ENCODE measurements at places on chromosomes 3 and 15. TPM values are rescaled to one million over a fixed set of nuclear protein-coding genes. Genes with fewer than 3 reads are reported as not detected.

PLSCR2 gene
- total RNA-seq, result not detected

PDCD10 gene
- 88.7 TPM for total RNA-seq

GOLGA6L7 gene
- total RNA-seq, result not detected

DAPK2 gene
- 7.3 TPM for total RNA-seq

EIF4G1 gene
- 254 TPM for total RNA-seq

MESP2 gene
- 1.2 TPM for total RNA-seq

GOLGA6L6 gene
- total RNA-seq, result not detected

ZFAND6 gene
- 187 TPM for total RNA-seq

LMOD3 gene
- total RNA-seq, result not detected

ARNT2 gene
- total RNA-seq, result 5.3 TPM

ADCY5 gene
- total RNA-seq, result 5.3 TPM

P2RY1 gene
- total RNA-seq, result 14.0 TPM

TMEM43 gene
- total RNA-seq, result 66.4 TPM

GRCh38 chr15:78070049-78070700, 7.3 kb downstream of the TBC1D2B start:
- DNase-seq, result no peak

DNA sequence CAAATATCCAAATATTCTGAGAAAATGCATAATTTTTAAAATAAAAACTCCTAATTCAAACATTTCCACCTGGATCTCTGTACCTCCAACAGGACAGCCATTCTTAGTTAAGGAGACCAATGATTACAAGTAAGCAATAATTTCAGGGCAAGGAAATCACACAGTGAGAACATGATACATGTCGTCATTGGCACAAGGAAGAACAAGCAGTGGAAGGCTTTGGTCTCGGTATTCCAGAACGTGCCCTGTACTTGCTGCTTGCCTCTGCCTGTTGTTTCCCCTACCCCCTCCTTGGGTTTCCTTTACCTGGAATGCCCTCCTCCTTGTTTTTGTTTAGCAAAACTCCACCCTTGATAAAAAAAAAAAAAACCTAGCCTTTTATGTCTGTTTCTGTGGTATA, 72.8 kb downstream of the PPM1L start:
- no peak for DNase-seq

- no peak for DNase-seq
These were observed 7.7 kb downstream of the SELENOT start for GRCh38 chr3:150610785-150611184.

GRCh38 chr3:188976407-188976806, 195.4 kb upstream of the TPRG1 start:
- DNase-seq, result no peak

DNA sequence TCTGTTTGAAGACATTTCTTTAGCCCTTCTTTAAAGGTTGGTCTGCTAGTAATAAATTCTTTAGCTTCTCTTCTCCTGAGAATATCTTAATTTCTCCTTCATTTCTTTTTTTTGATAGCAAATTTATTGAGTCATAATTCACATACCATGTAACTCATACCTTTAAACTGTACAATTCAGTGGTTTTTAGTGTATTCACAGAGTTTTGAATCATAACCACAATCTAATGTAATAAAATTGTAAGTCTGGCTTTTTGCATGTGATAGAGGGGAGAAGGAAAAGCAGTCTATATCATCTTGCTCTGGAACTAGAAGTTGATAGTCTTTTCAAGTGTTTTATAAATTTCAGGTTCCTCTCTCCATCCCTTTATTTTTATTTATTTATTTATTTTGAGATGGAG, 81.3 kb downstream of the APBA2 start:
- no peak for DNase-seq

DNA sequence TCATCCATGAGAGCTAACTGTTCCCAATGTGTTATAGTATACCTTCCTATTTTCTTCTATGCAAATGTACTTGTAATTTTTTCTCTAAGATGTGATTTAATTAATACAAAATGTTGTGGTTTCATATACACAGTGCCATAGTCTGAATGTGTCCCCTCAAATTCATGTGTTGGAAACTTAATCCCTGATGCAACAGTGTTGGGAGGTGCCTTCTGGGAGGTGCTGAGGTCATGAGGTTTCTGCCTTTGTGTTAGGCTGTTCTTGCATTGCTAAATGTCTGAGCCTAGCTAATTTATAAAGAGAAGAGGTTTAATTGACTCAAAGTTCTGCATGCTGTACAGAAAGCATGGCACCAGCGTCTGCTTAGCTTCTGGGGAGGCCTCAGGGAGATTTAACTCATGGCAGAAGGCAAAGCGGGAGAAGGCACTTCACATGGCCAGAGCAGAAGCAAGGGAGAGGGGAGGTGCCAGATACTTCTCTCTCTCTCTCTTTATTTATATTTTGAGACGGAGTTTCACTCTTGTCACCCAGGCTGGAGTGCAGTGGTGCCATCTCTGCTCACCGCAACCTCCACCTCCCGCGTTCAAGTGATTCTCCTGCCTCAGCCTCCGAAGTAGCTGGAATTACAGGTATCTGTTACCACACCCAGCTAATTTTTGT, 34.7 kb upstream of the BNIP2 start:
- no peak for DNase-seq

DNA sequence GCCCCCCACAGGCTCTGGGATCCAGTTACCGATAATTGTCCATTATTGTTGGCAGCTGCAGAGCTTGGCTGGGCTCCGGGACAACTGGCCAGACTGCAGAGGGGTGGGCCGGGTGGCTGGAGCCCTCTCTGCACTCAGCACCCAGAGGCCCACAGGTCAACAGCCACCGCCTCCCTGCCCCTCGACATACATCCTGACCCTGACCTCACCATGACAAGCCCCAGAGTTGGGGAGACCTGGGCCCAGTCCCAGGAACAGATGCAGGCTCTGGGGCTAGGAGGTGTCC, 22.4 kb downstream of the PTH1R start:
- no peak for DNase-seq

GRCh38 chr15:87871731-87872320, 384.7 kb downstream of the NTRK3 start:
- DNase-seq, result no peak

- no peak for DNase-seq
These were observed 3.3 kb upstream of the CEP97 start for GRCh38 chr3:101720851-101721840.

- DNase-seq, result no peak
These were observed 36.4 kb downstream of the LINS1 start for GRCh38 chr15:100565591-100565990.

GRCh38 chr15:71807125-71807629, 3.2 kb upstream of the NR2E3 start:
- no peak for DNase-seq

GRCh38 chr3:82054849-82055248, 293.4 kb upstream of the GBE1 start:
- DNase-seq, result no peak

GRCh38 chr3:197022405-197023231, 7.0 kb downstream of the MELTF start:
- no peak for DNase-seq

- no peak for DNase-seq
These were observed 34.2 kb upstream of the MTMR14 start for GRCh38 chr3:9615003-9615628.

- peak; percentile 90 for DNase-seq
These were observed 21.6 kb upstream of the PAK6 start for GRCh38 chr15:40217166-40217824.

GRCh38 chr15:53453253-53454105, 306.0 kb downstream of the WDR72 start:
- DNase-seq, result peak; percentile 74

DNA sequence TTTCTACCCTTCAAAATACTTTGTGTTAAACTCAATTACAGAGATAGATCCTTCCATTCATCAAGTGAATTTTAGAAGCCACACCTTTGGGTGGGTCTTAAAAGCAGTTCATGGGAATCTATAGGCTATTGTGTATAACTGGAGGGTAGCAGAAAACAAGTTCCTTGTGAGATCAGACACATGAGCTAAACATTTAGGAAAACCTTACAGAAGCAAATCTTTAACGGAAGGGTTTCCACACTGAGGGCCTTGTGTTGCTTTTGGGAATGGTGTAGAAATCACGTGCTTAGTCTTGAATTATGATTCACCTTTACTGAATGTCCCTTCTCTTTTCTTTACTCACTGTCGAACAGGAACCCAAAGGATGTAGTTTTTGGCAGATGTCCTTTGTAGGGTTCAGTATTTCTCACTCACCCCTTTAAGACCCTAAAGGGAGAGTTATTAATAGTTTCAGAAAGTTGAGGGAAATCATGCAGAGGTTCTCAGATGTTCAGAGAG, 257.3 kb upstream of the CTDSPL start:
- no peak for DNase-seq

- no peak for DNase-seq
These were observed 31.4 kb downstream of the ALS2CL start for GRCh38 chr3:46661776-46662766.

GRCh38 chr15:85452436-85452835, 72.0 kb downstream of the AKAP13 start:
- DNase-seq, result no peak

DNA sequence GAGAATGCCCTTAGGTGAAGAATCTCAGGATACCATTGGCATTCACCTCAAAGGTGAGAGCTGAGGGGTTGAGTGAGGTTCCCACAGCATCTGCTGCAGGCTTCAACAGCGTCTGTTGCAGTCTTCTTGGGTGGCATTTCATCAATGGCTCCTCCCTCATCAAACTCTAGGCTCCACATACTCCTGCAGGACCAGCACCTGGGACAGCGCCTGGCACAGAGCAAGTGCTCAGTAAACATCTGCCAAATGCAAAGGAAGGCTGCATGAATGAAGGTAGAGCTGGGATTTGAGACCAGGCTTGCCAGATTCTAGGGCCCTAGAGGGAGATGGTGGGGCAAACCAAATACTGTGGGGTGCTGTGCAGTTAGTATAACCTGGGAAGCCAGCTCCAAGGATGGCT, 9.6 kb downstream of the TRH start:
- no peak for DNase-seq

DNA sequence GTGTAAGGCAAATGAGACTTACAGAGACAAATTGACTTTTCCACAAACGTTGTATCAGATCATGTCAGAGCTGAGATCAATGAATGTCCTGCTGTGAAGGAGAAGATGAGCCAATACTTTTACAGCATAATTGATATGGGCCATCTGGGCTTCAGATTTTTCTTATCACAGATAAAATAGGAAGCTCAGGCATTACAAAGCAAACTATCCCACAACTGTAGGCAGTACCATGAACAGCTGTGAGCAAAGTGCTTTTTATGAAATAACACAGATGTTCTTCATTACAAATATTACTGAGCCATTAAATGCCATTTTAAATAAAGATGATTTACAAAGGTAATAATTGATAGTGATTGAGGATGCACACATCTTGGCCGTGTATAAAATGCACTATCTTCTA, 852.3 kb downstream of the OTOL1 start:
- DNase-seq, result no peak

DNA sequence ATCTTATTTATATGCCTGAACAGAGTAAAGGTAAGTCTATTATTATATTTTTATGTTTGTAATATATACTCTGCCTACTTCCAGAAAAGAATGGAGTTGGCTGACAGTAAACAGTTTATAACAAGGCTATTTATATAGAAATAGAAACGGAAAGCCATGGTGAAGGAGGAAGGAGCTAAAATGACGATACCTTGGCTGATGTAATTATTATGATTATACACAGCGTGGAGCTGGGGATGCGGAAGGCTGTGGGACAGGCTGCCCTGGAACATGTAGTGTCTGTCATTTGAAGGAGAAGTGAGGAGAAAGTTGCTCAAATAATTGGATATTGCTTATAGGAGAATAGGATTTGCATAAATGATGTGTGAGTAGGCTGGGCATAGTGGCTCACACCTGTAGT, 37.8 kb downstream of the CEMIP start:
- DNase-seq, result no peak

- no peak for DNase-seq
These were observed 317.3 kb downstream of the TLE3 start for GRCh38 chr15:69780374-69780773.

- no peak for DNase-seq
These were observed 15.0 kb downstream of the LRRK1 start for GRCh38 chr15:100934166-100934565.

DNA sequence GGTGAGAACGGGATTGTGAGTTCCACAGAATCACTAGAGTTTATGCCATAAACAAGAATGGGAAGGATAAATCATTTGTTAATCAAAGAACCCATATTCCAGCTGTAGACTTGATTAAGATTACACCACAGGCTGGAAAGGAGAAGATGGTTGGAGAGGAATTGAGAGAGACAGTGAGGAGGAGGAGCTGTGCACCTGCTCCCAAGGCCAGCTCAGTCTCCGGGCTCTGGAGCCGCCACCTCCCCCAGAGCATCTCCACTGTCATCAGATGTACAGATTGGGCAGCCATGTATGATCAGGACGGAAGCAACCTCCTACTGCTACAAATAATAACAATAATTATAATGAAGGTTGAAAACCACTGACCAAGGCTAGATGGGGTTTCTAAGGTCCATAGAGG, 170.0 kb downstream of the MINAR1 start:
- no peak for DNase-seq

GRCh38 chr15:100256970-100257650, 84.7 kb downstream of the ADAMTS17 start:
- no peak for DNase-seq

GRCh38 chr3:142213298-142213697, 12.1 kb downstream of the GK5 start:
- peak; percentile 19 for DNase-seq

DNA sequence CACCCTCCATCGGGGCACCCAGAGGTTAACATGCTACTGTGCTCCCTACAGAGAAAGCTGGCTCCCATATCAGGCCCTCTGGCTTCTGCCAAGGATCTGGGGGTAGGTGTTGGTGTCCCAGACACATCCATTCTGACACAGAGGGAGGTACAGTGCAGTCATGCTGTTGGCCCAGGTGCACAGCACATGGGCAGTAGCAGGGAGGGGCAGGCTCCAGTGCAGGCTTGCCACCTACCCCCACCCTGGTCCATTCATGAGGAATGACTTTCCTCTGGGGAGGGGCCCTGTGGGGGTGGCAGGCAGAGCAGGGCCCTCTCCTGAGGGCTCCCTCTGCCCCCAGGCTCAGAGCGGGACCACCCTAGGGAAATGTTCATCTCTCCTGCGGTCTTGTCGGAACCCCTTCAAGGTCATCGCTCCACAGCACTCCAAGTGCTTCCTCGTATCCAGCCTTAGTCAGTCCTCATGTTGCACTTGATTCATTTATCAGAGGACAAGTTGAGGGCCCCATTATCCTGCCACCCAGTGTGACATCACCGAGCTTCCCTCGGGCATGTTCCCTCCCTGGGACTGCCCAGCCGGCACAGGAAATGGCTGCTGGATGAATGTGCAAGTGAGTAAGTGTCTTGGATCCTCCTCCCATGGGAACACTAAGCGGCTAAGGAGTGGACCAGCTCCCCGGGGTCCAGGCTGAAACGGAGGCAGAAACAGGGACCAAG, 10.0 kb downstream of the DUSP7 start:
- DNase-seq, result peak; percentile 53

GRCh38 chr3:12470111-12470510, 14.2 kb upstream of the TSEN2 start:
- no peak for DNase-seq

- DNase-seq, result no peak
These were observed 7.4 kb downstream of the TBC1D23 start for GRCh38 chr3:100268156-100268555.
